ENCODE measurements at places on chromosomes 7 and 10.
A peak's percentile ranks its signal among the peaks of the same experiment; 100 is the strongest.

GRCh38 chr7:119452401-119452800, 820.6 kb upstream of the KCND2 start:
- no peak overlapping the region for H3K27ac ChIP-seq
- no peaks in the 10 kb centered on the region for H3K4me1 ChIP-seq
- DNase-seq, result no peak
- no peaks in the 10 kb centered on the region for H3K36me3 ChIP-seq
- no peak overlapping the region for H3K4me3 ChIP-seq
- H3K27me3 ChIP-seq, result no peaks in the 10 kb centered on the region

GRCh38 chr7:28678431-28678965, 266.2 kb downstream of the CREB5 start:
- peaks cover 26% of the 10 kb centered on the region for H3K27me3 ChIP-seq
- no peaks in the 10 kb centered on the region for H3K36me3 ChIP-seq
- no peaks in the 10 kb centered on the region for H3K4me1 ChIP-seq
- DNase-seq, result no peak

DNA sequence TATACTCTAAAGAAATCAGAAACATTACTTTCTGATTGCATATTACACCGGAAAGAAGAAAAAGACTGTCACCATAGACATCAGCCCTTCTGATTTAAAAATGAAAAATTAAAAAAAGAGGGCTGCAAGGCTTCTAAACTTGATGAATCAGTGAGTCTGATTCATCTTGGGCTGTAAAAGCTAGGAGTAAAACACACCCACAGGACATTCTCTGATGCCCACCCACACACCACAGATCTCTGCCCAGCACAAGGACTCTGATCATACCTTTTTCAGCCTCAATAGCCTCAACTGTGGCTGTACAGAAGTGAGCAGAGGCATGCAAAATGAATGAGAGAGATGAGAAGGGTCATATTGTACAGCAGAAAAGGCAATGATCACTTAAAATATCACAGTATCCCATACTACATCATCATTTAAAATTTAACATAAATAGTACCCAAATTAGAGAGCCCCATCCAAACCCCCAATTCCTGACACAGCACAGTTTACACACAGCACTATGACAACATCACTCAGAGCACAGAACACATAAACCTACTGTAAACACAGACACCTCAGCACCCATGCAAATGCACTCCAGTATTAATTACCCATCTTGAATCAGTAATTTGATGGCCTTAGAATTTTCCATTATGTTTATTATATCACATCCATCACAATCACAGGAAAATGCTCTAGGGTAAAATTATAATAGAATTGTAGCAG, 6.4 kb upstream of the MSS51 start:
- H3K27me3 ChIP-seq, result no peaks in the 10 kb centered on the region
- H3K36me3 ChIP-seq, result peaks cover 35% of the 10 kb centered on the region
- H3K4me1 ChIP-seq, result peaks cover 6% of the 10 kb centered on the region
- no peak for DNase-seq
- H3K4me3 ChIP-seq, result no peak overlapping the region
- peak overlapping the region; percentile 18 for H3K27ac ChIP-seq

- H3K27ac ChIP-seq, result no peak overlapping the region
- H3K4me3 ChIP-seq, result no peak overlapping the region
- H3K36me3 ChIP-seq, result no peaks in the 10 kb centered on the region
- DNase-seq, result no peak
- peaks cover 17% of the 10 kb centered on the region for H3K4me1 ChIP-seq
Measured at GRCh38 chr10:95820363-95820762, 64.4 kb downstream of the ENTPD1 start.

GRCh38 chr7:29457565-29458011, 106.0 kb upstream of the PRR15 start:
- H3K27me3 ChIP-seq, result no peaks in the 10 kb centered on the region
- no peaks in the 10 kb centered on the region for H3K4me1 ChIP-seq
- DNase-seq, result no peak
- H3K4me3 ChIP-seq, result no peak overlapping the region
- no peak overlapping the region for H3K27ac ChIP-seq

- peaks cover 22% of the 10 kb centered on the region for H3K36me3 ChIP-seq
- peak overlapping the region; percentile 95 for H3K4me3 ChIP-seq
- H3K27me3 ChIP-seq, result no peaks in the 10 kb centered on the region
- H3K4me1 ChIP-seq, result peaks cover 67% of the 10 kb centered on the region
Measured at GRCh38 chr7:123746931-123747488, 1.8 kb downstream of the WASL start.

DNA sequence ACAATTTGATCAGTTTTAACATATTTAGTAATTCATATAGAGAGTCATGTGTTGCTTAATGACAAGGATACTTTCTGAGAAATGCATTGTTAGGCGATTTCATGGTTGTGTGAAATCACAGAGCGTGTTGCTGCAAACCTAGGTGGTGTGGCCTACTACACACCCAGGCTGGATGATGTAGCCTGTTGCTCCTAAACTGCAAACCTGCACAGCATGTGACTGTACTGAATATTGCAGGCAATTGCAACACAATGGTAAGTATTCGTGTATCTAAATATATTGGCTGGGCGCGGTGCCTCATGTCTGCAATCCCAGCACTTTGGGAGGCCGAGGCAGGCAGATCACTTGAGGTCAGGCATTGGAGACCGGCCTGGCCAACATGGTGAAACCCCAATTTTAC, 73.7 kb upstream of the BAIAP2L1 start:
- no peak overlapping the region for H3K4me3 ChIP-seq
- H3K36me3 ChIP-seq, result no peaks in the 10 kb centered on the region
- peaks cover 20% of the 10 kb centered on the region for H3K27me3 ChIP-seq
- H3K27ac ChIP-seq, result no peak overlapping the region

DNA sequence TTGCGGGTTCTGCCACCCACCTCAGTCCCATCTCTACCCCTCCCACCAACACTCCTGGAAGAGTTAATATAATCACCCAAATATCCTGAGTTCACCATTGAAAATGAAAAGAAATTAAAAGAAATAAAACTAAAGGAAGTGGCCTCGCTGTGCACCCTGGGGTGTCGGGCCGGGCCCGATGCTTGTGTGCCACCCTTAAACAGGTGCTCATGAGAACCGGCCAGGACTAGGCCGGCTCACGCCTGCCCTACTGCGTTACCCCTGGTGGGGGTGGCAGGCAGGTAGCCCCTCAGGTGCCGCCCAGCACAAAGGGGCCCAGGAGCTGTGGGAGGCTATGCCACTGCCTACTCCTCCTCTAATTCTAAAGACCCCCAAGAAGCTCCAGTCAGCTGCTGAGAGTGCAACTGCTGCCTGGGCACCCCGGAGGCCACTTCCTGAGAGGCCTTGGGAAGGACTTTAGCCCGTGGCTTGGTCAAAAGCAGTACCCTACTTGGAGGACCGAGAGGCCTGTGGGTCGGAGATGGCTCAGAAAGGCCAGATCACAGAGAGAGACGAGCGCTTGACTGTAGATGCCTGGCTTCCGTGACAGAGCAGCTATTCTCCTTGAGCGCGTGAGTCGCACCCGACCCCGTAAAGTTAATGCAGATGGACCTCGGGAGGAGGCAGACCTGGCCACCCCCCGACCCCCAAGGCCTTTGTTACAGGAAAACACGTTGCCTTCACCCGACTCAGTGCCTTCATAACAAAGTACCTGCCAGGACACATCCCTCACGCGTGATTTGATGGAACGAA, 51.0 kb upstream of the PPP2R2D start:
- H3K4me3 ChIP-seq, result no peak overlapping the region
- DNase-seq, result no peak
- no peaks in the 10 kb centered on the region for H3K4me1 ChIP-seq

DNA sequence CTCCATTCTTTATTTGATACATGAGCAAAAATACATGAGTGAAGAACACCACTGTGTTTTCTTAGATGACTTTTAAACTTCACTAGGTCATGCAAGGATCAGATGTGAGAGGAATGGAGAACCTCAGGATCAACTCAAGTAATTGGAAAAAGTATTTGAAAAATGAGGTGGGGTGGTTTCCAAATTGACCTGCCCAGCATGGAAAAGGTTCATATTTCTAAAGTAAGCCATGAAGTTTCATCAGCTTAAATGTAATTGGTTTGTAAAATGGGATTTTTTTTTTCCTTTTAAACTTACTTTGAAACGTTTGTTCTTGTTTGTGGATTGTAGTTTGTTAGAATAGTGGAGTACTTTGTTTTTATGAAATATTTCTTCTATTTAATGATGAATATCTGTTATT, 134.8 kb downstream of the MLLT10 start:
- peaks cover 17% of the 10 kb centered on the region for H3K36me3 ChIP-seq
- H3K27me3 ChIP-seq, result no peaks in the 10 kb centered on the region
- H3K4me3 ChIP-seq, result no peak overlapping the region
- H3K27ac ChIP-seq, result no peak overlapping the region
- peaks cover 27% of the 10 kb centered on the region for H3K4me1 ChIP-seq
- no peak for DNase-seq

DNA sequence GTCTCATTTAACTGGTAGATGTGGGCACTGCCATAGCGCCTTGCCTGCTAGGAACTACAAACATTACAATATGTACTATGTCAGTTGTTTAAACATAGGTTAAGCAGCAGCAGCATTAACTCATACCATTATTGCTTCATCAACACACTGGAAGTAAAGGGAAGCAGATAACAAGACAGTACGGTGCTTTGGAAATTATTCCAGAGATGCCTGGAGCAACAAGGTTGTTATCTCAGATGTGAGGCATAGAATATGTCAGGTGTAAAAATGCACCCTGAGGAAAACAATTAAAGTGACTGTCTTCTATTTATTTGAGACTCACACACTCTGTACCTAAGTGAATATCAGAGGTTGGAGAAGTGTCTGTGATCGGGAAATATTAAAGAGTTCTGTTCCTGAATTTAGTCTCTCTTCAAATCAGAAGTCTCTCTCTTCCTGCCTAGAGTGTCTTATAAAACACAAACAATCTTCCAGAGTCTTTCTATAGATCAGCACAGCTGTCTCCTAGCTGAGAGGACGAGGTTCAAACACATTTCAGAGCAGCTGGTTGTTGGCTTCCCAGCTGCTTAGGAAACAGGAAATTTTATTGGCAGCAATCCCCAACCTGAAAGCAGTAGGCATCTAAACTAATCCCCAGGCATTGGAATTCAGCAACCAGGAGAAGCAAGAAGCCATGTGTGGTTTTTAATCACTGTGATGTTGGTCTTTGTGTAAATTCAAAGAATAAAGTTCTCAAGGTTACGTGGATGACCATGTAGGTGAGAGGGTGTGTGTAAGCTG, 994.4 kb upstream of the LRRTM3 start:
- no peaks in the 10 kb centered on the region for H3K27me3 ChIP-seq
- no peak overlapping the region for H3K27ac ChIP-seq
- no peaks in the 10 kb centered on the region for H3K4me1 ChIP-seq

DNA sequence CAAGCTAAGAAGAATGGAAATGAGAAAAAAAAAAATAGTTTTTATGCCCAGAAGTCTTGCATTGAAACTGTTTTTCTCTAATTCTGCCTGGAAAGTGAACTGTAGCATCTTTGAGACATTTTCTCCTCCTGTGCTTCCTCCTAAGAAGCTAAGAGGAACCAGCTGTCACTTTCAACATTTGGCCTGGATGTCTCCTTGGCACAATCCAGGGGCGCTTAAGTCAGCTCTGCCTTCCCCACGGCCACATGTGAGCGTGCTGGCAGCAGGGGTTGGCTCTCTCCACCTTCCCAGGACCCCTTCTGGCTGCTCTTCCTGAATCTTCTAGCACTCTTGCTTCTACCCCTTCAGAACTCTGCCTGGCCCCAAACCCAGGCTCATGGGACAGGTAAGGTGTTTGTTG, 289.6 kb upstream of the ADARB2 start:
- H3K4me3 ChIP-seq, result no peak overlapping the region
- no peak overlapping the region for H3K27ac ChIP-seq
- no peaks in the 10 kb centered on the region for H3K36me3 ChIP-seq
- DNase-seq, result no peak

DNA sequence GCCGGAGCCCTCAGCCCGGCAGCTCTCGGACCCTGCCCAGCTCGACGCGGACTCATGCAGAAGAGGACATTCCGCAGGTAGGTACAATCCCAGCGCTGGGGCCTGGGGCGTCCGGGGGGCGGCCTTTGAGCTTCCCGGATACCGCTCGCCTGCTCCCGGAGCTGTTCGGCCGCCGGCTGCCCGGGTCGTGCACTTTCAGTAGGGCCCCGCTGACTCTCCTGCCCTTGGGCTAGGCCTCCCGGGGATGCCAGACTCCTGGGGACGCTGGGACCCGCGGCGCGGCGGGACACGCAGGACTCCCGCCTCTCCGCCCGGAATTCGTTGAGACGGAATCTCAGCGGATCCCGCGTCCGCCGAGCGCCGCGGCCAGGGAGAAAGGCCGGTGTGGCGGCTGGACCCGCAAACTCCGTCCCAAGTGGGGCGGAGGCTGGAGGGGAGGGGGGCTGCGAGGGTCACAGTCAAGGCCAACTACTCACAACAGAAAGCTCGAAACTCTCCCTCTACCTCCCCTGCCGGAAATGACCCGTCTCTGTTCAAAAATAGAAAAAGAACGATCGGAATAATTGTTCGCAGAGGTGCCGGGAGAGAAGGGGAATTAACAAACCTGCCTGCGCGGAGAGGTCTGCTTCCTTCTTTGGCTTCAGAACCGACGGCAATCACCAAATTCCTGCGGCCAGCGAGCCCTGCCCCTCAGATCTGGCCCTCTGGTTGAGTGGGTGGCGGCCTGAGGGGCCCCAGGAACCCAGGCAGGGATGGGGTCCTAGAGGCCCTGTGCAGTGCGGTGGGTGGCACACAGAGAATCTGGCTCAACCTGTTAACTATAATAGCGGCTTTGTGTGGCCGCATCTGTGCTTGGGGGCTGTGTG, 9.2 kb downstream of the TLX1 start:
- H3K4me3 ChIP-seq, result peak overlapping the region; percentile 20
- H3K27me3 ChIP-seq, result peaks cover 93% of the 10 kb centered on the region
- DNase-seq, result no peak

DNA sequence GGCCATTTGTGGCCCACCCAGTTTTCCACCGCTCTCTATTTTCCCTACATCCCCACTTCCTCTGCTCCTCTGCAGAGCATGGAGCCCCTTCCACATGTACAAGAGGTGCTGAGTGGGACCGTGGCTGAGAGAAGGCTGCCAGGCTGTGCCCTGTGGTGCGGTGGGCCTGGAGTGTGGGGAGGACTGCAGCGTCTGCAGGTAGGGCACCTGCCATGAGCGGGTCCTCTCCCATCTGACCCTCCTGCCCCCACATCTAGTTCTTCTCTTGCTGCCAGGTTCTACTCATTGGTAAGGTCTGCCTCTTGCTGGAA, 145.6 kb upstream of the FAM20C start:
- H3K4me3 ChIP-seq, result no peak overlapping the region
- H3K4me1 ChIP-seq, result no peaks in the 10 kb centered on the region
- no peak for DNase-seq
- no peaks in the 10 kb centered on the region for H3K36me3 ChIP-seq
- H3K27ac ChIP-seq, result no peak overlapping the region

- no peaks in the 10 kb centered on the region for H3K36me3 ChIP-seq
- H3K4me3 ChIP-seq, result no peak overlapping the region
Measured at GRCh38 chr10:91883549-91884444, 25.5 kb downstream of the FGFBP3 start.

DNA sequence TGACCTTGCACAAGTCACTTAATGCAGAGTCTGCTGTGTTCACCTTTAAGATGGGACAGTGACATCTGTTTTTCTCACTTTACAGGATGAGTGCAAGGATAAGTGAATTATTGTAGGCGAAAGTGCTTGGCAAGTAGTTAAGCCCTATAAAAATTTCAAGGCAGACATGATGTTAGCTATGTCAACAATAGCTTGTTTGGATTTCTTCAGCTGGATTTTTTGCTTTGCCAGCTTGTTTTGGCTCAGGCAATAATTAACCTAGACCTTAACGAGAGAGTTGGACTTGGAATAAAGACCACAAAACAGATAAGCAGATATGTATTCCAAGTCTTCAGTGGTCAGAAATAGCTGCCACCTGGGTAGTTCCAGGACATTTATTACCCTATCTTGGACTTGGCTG, 255.2 kb downstream of the ARL4A start:
- no peaks in the 10 kb centered on the region for H3K4me1 ChIP-seq
- H3K36me3 ChIP-seq, result no peaks in the 10 kb centered on the region
- DNase-seq, result no peak
- no peak overlapping the region for H3K4me3 ChIP-seq

GRCh38 chr7:158828133-158829020, 932 bp downstream of the ESYT2 start:
- H3K4me1 ChIP-seq, result peaks cover 33% of the 10 kb centered on the region
- peak overlapping the region; percentile 95 for H3K27ac ChIP-seq
- H3K36me3 ChIP-seq, result peaks cover 63% of the 10 kb centered on the region

Data from effector memory CD8-positive, alpha-beta T cell (primary cell).